Activated CD8-positive, alpha-beta memory T cell treated with anti-CD3 and anti-CD28 coated beads for 1 hour (primary cell): ENCODE measurements at places on chromosomes 7 and 10.

DNA sequence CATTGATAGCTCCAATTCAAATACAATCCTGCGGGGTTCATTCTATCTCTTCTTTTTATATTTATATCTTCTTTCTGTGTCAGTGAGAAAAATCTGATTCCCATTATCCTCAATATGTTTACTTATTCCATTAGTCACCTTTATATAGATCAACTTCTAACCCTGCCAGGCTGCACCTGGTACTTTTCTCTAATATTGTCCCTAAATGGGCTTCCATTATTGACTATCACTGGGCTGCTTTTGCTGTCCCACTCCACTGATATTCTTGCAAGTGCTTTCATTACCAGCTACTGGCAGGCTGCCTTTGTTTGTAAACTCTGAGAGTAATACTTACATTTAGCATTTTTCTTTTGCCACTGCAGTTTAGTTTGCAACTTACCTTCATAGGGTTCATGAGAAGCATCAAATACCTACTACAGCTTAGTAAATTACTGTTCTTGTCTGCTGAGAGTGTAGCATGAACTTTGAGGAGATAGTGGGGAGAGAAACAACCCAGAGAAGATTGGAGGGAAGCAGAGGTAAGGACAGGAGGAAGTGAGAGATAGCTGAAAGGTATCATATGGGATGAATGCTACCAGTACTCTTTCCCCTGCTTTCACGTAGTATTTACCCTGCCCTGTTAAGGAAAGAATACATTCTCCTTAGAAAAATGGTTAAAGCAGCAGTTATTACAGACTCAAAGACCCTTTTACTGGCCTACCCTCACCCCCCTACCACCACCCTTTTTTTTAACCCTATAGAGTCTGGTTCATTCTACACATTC lies 119.1 kb downstream of the PHTF2 start:
- no peak for DNase-seq

GRCh38 chr7:132789281-132789680 lies 213.0 kb upstream of the PLXNA4 start:
- DNase-seq = no peak

GRCh38 chr7:128020159-128020558 lies 11.1 kb downstream of the LRRC4 start:
- DNase-seq = no peak

DNA sequence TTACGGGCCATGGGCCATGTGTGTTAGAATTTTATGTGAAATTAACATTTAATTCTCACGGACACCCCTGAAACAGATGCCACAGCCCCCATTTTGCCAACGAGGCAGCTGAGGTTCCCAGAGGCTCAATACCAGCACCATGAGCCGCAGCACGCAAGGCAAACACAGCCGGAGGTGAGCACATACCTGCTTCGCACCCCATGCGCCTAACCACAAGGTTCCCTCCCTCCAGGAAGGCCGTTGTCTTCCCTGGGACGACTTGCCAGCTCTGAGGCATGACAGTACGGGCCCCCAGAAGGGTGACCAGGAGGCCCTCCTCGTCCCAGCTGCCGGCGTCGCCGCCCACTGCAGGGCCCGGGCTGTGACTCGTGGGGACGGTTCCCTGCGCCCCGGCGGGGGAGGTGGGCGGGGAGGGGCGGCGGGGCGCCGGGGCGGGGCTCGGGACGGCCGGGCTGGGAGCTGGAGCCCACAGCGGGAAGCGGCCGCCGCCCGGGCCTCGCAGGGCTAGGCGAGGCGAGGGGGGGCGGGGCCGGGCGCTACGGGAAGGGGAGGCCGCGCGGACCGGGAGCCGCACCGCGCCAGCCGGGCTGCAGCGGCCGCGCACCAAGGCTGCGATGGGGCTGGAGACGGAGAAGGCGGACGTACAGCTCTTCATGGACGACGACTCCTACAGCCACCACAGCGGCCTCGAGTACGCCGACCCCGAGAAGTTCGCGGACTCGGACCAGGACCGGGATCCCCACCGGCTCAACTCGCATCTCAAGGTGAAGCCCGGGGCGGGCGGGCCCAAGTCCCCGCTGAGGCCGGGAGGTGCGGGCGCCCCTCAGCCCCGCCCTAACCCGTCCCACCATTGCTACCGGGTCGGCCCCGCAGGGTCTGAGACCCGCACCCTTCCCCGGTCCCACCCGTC lies at the start of gene CAV2:
Gene CAV2, plus strand, starts transcription at position 571 of the 910 bp plus-strand sequence. Its CDS starts 44 bp downstream, at position 615.
- no peak for DNase-seq

DNA sequence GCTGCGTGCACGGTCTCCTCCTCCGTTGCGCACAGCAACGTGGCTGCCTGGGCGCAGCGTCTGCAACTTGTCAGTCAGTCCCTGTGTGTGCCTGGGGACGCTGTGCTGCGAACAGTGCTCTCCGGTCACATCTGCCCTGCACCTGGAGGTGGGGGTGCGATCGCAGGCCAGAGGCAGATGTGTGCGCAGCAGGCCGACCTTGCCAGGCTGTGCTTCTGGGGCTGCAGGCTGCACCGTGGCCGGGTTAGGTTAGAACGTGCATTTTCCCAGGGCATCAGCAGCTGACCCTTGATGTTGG lies 8.2 kb upstream of the GET4 start:
- no peak for DNase-seq

DNA sequence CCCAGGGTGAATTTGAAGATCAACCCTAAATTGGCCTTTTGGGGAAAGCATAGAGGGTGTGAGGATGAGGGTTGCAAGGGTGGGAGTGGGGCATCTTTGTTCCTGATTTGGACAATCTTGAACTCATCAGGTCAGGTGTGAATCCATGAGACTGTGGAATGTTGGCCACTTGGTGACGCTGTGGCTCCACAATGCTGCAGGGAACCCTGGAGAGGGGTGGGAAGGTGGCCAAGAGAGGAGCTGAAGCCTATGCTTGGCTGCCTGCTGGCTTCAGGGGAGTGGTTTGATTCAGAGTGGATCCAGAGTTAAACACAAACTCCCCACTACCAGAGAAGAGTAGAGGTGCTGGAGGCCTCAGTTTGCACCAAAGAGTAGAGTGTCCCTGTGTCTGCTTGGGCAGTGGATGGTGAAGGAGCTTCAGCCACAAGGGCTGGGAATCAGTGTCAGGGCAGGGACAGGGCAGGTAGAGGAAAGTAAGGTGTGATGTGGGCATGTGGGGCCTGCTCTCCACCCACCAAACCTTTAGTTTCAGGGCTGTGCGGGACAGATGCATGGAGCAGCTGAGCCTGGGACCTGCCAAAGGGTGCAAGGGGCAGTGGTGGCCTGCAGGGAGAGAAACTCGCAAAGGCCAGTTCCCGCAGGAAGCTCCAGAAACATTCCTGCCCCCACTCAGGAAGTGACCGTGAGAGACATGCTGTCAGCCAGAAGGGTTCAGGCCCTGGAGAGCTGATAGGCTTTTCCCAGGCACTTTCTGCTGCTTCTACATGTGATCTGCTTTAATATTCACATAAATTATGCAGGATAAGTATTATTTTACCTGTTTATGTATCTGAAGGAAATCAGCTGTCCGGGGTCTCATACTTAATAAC lies 81.0 kb upstream of the PRSS58 start:
- no peak for DNase-seq

GRCh38 chr10:43440463-43441134 lies 3.7 kb downstream of the ZNF487 start:
- no peak for DNase-seq

DNA sequence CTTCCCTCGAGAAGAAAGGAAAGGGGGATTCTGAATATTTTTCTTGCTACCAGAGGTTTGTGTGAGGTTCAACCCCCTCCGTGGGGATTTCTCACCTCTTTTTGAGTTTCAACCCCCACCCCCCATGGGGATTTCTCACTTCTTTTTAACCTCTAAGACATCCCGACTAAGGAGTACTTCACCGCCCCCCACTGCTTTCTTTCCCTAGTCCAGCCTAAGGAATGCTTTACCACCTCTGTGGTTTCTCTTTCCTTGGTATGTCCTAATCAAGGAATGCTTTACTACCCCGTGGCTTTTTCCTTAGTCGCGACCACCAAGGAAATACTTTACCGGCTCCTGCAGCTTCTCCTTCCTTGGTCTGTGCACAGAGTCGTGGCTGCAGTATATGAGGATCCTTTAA lies 149.4 kb downstream of the LYZL1 start:
- DNase-seq = no peak

GRCh38 chr7:149573519-149573918 lies 75.9 kb upstream of the ZNF746 start:
- no peak for DNase-seq

- DNase-seq = no peak
Observed at GRCh38 chr7:96233528-96234154, 88.3 kb downstream of the SLC25A13 start.

GRCh38 chr7:101933688-101934121 lies 116.3 kb downstream of the CUX1 start:
- no peak for DNase-seq

GRCh38 chr7:70298780-70299471 lies 700.7 kb downstream of the AUTS2 start:
- no peak for DNase-seq

DNA sequence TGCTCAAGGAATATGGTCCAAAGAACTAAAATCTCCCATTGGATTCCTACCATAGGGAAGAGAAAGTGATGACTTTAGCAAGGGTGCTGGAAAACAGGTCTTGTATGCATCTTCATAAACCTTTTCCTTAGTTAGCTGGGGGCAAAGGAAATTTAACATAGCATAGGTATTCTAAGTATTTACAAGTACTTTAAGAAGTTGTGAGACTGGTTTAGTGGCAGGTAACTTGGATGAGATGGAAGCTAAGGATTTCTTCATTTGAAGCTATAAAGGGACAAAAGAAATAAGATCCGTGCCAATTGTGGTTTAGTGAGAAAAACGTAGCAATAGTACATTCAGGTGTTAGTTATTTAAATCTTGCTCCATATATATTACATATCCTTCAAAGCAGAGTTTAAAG lies 183.4 kb upstream of the TCF7L2 start:
- no peak for DNase-seq

DNA sequence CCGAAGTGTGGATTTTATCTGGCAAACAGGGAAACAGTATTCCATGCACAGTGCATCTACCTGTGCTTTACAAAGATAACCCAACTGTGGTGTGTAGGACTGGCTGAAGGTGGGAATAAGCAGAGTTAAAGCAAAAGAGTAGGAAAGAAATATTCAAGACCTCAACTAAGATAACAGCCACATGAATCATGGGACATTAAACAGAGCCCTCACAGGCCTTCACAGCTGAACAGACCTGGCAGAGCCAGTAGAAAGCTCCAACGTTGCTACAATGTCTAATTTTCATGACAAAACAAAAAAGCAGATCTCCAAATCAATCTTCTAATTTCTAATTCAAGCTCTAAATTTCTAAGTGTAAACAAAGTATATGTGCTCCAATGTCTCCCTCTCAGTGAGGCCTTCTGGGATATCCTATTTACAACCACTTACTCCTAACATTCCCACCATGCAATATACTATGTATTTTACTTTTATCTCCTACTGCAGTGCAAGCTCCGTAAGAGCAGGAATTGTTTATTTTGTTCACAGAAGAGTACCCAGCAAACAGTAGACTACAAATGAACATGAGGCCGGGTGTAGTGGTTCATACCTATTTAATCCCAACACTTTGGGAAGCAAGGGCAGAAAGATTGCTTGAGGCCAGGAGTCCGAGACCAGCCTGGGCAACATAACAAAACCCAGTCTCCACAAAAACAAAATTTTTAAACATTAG lies 63.5 kb downstream of the UBE2H start:
- DNase-seq = no peak

DNA sequence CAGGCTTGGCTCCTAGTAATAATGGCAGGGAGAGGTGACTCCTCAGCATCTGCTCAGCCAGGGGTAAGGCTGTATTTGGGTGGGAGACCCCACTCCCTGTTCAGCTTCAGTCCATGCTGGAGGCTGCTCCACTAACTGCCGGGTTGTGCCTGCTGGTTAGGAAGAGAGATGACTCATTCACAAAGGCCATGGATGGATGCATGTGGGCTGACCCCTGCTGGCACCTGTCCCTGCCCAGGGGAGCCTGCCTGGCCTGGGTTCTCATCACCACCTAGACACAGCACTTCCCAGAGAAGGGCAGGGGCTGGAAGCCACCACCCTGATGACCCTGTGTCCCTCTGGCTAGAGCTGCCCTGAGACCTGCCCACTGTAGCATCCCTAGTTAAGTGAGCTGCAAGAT lies 59.0 kb downstream of the VSTM4 start:
- DNase-seq = no peak

DNA sequence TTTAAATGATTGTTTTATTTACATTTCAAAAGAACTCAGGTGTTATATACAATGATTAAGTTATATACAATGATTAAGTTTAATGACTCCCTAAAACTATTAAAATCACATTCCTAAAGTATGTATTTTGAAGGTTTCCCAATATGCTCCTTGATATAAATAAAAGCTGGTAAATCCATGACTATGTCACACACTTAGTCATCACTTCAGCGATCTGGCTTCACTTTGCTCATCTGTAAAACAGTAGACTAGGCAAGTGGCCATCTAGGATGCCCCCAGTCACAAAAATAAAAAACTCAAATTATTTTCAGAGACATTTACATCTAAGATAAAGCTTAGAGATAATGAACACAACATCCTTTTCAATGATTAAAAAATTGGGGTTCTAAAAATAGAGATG lies 10.8 kb downstream of the ICA1 start:
- DNase-seq = no peak

DNA sequence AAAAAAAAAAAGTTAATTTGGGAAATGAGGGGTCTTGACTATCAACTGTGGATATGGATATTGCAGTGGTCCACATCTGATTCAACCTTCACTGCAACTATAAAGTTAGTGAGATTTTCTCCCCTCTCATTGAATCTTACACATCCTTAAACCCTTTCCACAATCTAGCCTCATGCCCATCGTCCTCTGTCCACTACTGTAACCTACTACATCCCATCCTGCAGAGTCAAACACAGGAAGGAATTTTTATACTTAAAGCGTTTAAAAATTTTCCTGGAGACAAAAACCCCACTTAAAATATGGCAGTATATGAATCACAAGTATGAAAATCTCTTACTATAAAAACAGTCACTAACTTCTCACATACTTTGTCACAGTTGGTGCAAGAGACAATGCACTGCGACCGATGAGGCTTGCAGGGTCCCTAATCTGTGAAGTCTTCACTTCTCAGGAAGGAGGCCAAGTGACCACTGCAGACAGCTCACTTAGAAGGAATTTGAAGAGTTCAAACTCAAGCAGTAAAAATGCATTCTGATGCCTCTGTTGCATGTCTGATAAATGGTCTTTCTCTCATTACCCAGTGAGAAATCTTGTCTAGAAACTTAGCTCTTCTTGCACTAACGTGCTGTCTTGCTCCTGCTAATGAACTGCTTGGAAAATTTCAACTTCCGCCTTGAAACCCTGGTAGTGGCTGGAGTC lies 50.3 kb upstream of the ST8SIA6 start:
- no peak for DNase-seq
